ENCODE measurements at places on chromosomes 1 and 21.

- DNase-seq: no peak
Observed at GRCh38 chr21:43861706-43862105, 3.3 kb upstream of the AGPAT3 start.

DNA sequence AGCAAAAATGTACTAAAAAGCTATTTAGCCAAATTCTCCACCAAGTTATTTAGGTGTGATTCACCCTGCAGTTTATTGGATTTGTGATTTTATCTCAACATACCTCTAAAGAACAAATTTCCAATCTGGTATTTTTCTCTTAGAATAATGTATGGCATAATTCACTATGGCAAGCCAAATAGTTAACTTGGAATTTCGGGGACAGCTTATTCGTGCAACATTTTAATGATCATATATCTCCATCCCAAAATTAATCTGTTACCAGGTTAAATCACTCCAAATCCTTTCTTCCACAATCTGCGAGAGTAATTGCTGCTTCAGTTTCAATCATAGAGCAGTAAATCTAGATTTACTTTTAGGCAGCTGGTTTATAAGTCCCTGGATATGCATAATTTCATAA, 53.4 kb downstream of the ERICH3 start:
- DNase-seq: no peak

GRCh38 chr1:28062806-28063205, 25.6 kb downstream of the EYA3 start:
- no peak for DNase-seq

- DNase-seq: no peak
Observed at GRCh38 chr1:153227810-153228209, 10.4 kb downstream of the PRR9 start.

DNA sequence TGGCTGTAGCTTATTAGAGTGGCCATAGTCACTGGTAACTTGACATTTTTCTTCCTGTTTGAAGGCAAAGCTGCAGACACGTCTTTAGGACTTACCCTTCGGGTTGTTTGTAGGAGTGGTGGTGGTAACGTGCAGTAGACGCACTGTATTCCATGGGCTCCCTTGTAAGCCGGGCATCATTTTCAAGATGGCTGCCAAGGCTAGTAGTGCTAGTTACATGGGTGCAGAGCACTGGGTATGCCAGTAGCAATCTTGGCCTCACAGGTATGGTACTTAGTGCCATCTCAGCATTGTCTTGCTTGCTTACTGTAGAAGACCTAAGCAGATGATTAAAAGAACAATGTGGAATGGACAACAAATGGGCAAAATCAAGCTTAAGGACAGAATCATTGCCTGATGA, 1.9 kb downstream of the YBX1 start:
- DNase-seq: no peak

DNA sequence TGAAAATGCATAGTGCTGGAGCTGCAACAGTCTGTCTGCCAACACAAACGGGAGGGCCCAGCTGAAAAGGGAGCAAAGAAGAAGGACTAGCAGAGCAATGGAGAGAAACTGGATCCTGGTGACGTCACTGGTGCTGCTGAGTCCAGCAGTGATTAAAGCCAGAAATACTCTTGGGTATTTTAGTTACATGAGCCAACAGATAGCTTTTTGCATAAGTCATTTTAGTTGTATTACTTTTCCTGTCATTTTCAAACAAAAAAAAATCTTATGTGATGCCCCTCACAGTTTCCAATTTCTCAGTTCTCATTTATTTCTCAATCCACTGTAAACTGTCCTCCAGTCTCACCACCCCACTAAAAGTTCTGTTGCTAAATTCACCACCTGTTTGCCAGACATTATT, 38.7 kb upstream of the NEK7 start:
- DNase-seq: no peak

GRCh38 chr1:30810416-30811080, 53.0 kb upstream of the LAPTM5 start:
- DNase-seq: no peak

GRCh38 chr1:22709891-22710700, 543 bp upstream of the EPHB2 start:
- no peak for DNase-seq

DNA sequence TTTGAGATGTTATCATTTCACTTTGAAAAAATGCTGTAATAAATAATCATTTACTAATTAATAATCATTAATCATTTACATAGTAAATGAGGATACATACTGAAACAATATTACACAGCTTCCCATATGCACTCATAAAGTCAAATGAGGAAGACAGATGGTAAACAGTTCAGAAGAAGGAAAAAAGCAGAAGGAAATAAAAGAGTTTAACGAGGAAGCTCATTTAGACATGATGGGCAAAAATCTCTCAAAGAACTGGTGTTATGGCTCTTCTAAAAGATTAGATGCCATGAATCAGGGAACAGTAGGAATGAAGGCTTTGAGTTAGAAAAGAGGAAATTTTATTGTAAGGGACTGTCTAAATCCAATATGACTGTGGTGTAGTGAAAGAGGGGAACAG, 347.6 kb downstream of the PTPRC start:
- DNase-seq: no peak

- DNase-seq: no peak
Observed at GRCh38 chr1:55474168-55474786, 259.1 kb upstream of the USP24 start.

GRCh38 chr1:212281590-212281989, 3.6 kb upstream of the PPP2R5A start:
- no peak for DNase-seq

DNA sequence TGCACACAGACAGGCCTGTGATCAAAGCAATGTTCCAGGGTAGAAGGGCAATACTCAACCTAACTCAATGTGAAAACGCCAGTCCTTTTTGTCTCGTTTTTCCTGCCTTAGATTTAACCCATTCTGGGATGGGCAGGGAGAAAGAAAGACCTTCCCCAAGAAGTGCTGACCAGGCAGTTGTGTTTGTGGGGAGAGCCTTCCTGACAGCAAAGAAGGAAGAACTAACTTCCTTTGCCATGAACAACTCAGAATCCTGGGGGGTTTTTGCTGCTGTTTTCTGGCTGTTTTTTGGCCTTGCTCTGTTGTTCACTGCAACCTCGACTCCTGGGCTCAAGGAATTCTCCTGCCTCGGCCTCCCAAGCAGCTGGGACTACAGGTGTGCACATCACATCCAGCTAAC, 112.0 kb upstream of the RAB4A start:
- DNase-seq: no peak

- DNase-seq: no peak
Observed at GRCh38 chr1:83961571-83962295, 37.2 kb downstream of the TTLL7 start.

DNA sequence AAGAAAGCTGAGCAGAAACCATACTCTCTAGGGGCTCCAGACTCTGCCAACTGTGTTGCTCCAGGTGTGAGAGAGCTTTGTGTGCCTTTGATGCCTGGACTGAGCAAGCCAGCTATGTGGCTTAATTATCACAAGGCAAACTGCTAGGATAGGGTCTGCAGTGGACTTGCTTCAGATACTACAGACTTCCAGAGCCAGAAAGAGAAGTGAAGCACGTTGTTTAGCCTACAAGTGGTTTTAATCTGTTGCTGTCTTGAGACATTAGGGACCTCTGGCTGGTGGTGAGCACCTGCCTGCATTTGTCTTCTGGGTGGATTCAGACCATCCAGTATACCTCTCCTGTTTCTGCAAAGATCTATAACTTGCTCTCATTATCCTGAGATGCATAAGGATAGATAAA, 353.4 kb upstream of the PLXNA2 start:
- DNase-seq: no peak

DNA sequence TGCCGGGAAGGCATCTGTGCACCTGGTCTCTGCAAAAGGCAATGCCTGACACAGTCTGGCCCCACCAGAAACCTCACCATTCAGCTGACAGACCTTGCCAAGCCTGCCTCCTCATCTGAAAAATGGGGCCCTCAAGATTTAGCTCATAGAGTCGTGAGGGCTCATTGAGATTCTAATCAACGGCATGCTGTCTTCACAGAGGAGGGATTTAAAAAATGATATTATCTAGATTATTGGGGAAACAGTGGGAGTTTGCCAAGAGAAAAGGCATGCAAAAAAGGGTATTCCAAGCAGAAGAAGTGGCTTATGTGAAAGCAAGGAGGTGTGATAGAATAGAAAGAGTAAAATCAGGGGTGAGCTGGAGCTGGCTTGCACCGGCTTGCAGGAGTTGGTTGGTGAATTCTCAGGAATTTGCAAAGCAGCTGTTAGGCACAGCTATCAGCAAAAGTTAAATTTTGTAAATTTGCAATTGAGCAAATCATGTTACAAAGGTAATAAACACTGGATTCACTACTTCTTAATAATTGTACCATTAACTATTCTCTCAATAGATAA, 91.7 kb upstream of the WNT4 start:
- no peak for DNase-seq

- no peak for DNase-seq
Observed at GRCh38 chr1:238491265-238491664, 600.5 kb upstream of the ZP4 start.

DNA sequence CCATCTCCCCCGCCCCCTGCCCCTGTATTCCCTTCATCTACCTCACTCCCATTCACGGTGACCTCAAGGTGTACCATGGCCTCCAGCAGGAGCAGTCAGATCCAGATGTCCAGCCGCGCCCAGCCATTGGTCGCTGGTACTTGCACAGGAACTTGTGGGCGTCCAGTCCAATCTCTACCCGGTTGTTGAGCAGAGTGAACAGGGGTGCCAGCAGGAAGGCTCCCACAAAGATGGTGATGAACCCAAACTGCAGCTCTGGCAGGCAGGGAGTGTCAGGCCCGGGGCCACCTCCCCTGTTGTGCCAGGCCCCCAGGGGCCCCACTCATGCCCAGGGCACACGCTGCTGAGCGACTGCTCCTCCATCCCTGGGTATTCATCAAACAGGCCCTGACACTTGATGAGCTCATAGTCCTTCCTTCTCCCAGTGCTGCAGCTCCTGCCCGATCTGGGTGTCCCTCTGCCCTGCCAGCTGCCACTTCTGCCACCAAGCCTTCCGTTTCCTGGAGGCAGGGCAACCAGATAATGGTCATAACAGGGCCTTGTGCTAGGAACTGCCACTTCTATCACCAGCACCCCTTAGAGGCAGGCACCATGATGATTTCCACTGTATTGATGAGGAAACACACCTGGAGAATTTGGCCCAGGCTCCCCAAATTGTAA, 5.7 kb upstream of the ARHGEF19 start:
- no peak for DNase-seq

DNA sequence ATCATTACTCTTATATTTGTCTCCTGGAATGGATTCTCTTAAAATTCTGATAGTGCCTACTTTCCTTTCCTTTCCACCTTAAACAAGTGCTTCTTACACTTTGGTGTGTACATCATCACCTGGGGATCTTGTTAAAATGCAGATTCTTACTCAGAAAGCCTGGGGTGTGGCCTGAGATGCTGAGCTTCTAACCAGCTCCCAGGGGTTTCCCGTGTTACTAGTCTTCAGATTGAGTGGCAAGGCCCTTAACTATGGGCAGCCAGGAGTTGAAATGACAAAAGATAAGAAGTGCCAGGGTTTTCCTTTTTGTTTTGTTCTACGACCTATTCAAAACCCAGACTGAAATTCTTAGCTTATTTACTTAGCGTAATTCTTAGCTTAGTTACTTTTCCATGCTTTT, 159.2 kb downstream of the HFM1 start:
- no peak for DNase-seq

DNA sequence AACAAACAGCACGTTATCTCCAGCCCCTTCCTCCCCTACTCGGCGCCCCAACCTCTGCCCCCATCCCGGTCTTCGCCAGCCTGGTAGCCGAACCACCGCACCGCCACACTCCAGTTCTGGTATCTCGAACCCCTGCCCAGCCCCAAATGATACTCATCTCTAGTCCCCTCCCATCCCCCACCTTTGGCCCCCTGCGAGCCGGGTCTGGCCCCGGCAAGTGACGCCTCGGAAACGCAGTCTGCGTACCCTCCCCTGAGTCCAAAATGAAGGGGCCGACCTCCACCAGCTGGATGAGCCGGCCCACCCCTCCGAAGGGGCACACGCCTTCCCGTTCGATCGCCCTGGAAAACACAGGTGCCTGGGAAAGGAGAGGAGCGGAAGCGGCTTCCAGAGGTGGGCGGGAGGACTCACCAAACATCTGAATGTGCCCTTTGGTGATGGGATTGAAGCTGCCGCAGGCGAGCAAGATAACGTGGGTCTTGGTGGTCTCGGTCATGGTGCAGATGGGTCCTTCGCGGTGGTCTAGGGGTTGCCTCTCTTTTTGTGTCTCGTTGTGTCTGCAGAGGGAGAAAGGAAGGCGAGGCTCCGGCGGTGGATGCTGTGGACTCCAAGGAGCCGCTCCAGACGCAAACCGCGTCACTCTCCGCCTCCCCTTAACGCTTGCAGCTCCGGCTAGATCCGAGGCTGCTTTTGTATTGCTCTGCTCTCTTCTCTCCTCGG, at the start of gene NMNAT2:
Gene NMNAT2 (minus strand): TSS at position 609 of the 720 bp plus-strand sequence. CDS start 113 bp downstream, at position 496.
- no peak for DNase-seq

DNA sequence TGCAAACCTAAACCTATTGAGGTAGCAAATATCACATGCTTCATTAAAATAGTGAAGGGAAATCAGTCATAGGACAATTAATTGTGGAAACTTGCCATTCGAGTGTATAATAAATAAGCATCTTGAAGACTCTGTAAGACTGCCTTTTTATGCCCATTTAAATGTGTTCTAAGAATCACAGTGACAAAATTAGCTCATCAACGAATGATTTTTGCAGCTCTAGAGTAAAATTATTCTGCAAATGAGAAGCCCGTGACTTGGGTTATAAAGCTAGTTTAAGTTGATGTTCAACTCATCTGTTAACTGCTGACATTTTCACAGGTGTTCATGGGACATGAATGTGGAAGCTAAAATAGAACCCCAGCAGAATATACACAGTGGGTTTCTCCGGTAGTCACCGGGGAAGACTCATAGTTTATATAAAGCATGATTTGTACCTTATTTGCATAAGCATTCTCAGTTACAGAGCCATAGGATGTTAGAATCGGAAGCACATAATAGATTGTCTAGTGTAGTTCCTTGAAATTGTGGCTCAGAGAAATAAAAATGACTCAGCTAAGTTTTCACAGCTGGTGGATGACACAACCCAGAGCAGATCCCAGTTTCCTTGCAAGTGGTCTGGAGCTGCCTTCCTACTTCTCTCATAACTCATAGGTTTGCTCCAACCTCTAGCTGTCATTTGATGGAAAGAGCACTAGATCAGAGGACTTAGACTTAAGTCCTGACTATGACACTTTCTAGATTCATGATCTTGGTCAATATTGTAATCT, 107.3 kb downstream of the UCHL5 start:
- peak; percentile 18 for DNase-seq

DNA sequence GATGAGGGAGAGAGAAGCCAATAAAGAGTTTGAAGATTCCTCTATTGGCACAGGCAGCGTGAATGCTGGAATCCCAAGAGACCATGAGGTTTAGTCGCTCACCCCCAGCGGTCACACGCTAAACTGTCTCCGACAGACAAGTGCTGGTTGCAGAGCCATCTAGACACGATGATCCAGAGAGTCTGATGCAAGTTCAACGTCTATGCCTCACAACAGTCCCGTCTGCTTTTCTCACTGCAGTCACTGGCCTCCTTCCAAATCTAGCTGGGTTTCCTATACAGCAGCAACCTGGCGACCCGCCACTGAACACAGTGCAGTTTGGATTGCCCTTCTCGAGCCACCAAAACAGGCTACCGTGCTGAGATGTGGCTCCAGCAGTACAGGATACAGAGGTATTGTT, 98.6 kb upstream of the KRTAP19-8 start:
- DNase-seq: no peak
